SJSA1 (cell line): ENCODE measurements at places on chromosomes 5 and 9. TPM values are rescaled to one million over a fixed set of nuclear protein-coding genes. Genes with fewer than 3 reads are reported as not detected.

- H3K4me1 ChIP-seq: peaks cover 48% of the 10 kb centered on the region
- no peaks in the 10 kb centered on the region for H3K36me3 ChIP-seq
- H3K4me3 ChIP-seq: no peak overlapping the region
- DNase-seq: no peak
- no peaks in the 10 kb centered on the region for H3K27me3 ChIP-seq
- no peak overlapping the region for H3K27ac ChIP-seq
Observed at GRCh38 chr9:124216474-124217176, 41.1 kb upstream of the NEK6 start.

- H3K27me3 ChIP-seq: no peaks in the 10 kb centered on the region
- H3K4me3 ChIP-seq: peak overlapping the region; percentile 61
- peaks cover 8% of the 10 kb centered on the region; the same call in 1 of the 2 replicates for H3K4me1 ChIP-seq
- H3K27ac ChIP-seq: peak overlapping the region; percentile 92
Observed at GRCh38 chr5:43041110-43041668, 1.1 kb upstream of the ANXA2R start.

LSM11 gene
- 9.3 and 10.4 TPM in 2 replicates for total RNA-seq

DNA sequence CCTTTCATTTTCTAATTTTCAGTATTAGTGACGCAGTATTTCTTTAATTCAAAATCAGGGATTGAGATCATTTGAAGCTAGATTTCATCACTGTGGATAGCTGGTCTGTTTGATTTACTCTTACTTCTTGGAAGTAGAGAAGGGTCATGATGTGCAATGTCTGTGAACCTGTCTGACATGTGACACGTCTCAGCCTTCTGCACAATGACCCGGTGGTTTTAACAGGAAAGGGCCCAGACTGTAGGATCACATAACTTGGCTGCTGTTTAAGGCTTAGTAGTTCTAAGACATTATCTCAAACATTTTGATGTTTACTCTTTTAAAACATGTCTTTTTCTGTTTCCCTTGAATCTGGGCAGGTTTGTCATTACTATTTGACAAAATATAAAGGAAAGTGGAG lies 823.3 kb upstream of the NUDT12 start:
- no peak overlapping the region for H3K27ac ChIP-seq
- DNase-seq: no peak
- H3K36me3 ChIP-seq: no peaks in the 10 kb centered on the region
- no peak overlapping the region for H3K4me3 ChIP-seq

DNA sequence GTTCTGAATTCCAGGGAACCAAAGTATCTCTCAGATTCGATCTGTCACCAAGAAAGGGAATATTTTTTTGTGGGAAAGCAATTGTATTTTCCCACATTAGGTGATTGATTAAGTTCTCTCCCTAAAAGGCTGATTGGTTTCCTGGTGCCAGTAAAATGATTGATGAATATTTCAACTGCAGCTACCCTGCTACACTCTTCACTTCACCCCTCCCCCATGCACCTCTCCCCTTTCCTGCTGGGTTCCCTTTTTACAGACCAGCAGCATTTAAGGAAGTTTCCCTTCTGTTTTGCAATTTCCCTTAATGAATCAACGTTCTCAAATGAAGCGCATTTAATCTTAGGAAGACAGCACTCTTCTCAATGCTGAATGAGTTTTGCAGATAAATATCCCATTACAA lies 13.1 kb downstream of the NR6A1 start:
- peaks cover 33% of the 10 kb centered on the region for H3K4me1 ChIP-seq
- H3K4me3 ChIP-seq: no peak overlapping the region
- H3K27me3 ChIP-seq: no peaks in the 10 kb centered on the region
- H3K36me3 ChIP-seq: no peaks in the 10 kb centered on the region
- H3K27ac ChIP-seq: no peak overlapping the region

GRCh38 chr5:118832974-118833373 lies 155.4 kb downstream of the DTWD2 start:
- no peak overlapping the region for H3K4me3 ChIP-seq
- H3K36me3 ChIP-seq: no peaks in the 10 kb centered on the region
- no peak for DNase-seq
- H3K27me3 ChIP-seq: no peaks in the 10 kb centered on the region
- H3K27ac ChIP-seq: no peak overlapping the region
- H3K4me1 ChIP-seq: no peaks in the 10 kb centered on the region

- no peak overlapping the region for H3K4me3 ChIP-seq
- no peak for DNase-seq
- no peaks in the 10 kb centered on the region for H3K27me3 ChIP-seq
Observed at GRCh38 chr5:150299571-150300327, 3.0 kb downstream of the ARSI start.

DNA sequence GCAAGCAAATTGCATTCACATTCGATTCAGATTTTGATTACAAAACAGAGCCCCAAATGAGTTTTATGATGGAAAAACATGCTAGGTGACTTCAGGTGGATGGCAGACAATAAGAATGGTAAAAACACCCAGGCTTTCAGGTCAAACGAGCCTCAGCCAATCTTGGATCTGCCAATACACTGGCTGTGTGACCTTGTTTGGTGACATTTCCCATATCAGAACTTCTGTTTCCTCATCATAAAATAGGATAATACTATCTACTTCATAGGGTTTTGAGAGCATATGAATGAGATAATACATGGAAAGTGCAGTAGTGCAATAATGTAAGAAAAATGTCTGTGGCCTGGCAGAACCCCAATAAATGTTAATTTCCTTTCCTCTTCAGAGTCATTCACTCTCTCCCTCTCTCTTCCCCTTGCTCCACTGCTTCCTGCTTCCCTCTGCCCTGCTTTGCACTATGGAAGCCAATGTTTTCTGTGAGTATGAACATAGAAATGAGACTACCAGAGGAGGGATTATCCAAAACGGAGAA lies 54.7 kb downstream of the SH3RF2 start:
- H3K4me3 ChIP-seq: no peak overlapping the region
- no peaks in the 10 kb centered on the region for H3K27me3 ChIP-seq
- H3K36me3 ChIP-seq: peaks cover 47% of the 10 kb centered on the region
- peaks cover 19% of the 10 kb centered on the region for H3K4me1 ChIP-seq
- DNase-seq: no peak

ST6GALNAC6 gene
- total RNA-seq: 37.0 and 42.9 TPM in 2 replicates

PCDHGA4 gene
- total RNA-seq: 1.2 and 1.7 TPM in 2 replicates

- H3K27ac ChIP-seq: no peak overlapping the region
- H3K4me3 ChIP-seq: no peak overlapping the region
- DNase-seq: no peak
- H3K27me3 ChIP-seq: no peaks in the 10 kb centered on the region
- H3K4me1 ChIP-seq: peaks cover 9% of the 10 kb centered on the region
Observed at GRCh38 chr5:125370461-125371205, 624.2 kb upstream of the ZNF608 start.

- H3K27ac ChIP-seq: no peak overlapping the region
- H3K36me3 ChIP-seq: no peaks in the 10 kb centered on the region
Observed at GRCh38 chr5:78698191-78698791, 49.7 kb upstream of the LHFPL2 start.

GRCh38 chr9:1231998-1232919 lies 182.1 kb downstream of the DMRT2 start:
- no peaks in the 10 kb centered on the region for H3K36me3 ChIP-seq
- H3K27ac ChIP-seq: no peak overlapping the region
- peak; percentile 0 for DNase-seq

DNA sequence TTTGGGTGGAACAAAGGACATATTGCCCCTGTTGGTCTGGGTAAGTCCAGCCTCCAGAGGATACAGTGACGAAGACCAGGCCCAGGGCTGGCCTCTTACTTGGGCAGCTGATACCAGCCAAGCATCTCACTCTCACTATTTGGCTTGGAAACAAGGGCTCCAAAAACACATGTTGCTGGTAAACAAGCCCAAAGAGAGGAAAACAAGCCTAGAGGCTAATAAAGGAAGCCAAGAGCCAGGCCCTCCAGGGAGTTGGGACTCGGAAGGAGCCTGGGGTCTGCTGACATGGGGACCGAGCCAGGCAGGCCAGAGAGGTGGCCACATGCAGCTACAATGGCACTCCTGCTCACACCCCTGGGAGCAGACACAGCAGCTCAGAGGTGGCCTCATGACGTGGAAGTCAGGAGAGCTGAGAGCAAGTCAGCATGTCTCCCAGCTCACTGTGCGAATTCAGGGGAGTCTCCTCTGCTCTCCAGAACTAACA lies 5.7 kb downstream of the SPARC start:
- H3K4me1 ChIP-seq: peaks cover 86% of the 10 kb centered on the region
- no peak for DNase-seq
- no peak overlapping the region for H3K4me3 ChIP-seq
- H3K36me3 ChIP-seq: peaks cover 92% of the 10 kb centered on the region
- H3K27me3 ChIP-seq: no peaks in the 10 kb centered on the region

DNA sequence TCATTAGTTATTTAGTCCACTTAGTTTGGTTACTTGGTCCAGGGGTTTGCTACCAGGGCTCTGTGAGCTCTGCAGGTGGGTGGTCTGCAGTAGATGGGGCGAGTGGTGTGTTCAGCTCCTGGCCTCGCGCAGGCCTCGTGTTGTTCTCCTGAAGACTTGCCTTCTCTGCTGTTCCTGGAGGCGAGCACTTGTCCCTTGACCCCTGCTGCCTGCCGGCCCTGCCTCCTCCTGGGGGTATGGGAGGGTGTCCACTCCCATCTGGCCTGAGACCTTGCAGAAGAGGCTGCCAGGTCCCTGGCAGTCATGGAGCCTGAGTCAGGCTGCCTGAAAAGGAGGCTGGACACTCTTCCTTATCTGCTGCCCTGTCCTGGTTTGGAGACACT lies 137.0 kb downstream of the CACNA1B start:
- no peak overlapping the region for H3K4me3 ChIP-seq
- no peaks in the 10 kb centered on the region for H3K27me3 ChIP-seq
- no peaks in the 10 kb centered on the region for H3K4me1 ChIP-seq
- H3K27ac ChIP-seq: no peak overlapping the region
- DNase-seq: no peak

DNA sequence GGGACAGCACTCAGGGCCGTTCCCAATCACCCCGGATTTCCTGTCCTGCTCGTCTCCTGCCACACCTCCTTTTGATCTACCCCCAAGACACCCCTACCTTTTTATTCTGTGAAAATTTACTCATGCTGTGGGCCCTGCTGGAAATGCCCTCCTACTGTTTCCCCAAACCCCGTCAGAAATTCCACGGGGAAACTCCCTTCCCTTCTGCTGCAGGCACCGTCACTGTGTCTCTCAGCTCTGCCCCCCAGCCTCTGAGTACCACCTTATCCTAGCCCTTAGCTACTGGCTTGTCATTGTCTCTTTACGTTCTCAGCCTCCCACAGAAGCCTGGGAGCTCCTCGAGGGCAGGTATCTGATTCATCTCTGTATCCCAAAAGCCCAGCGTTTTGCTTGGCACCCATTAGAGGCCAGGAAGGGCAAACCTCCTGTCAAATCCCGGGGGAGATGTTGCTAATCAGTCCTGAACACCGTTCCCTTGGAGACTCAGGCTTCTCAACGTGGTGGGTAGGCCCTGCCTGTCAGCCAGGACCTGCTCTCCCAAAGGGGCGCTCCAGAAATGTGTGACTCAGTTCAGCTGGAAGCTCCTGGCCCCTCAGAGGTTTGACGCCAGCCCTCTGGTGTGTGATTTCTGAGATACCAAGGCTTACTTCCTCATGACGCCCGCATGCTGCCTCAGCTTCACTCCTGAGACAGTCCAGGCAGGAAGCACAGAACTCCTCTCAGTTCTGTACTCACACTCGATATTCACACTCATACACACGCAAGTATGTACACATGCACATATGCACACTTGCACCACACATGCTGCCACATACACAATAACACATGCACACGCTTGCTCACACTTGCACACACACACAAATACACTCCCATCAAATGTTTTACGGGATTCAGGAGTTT lies 50.7 kb upstream of the GRHPR start:
- no peak overlapping the region for H3K27ac ChIP-seq
- no peak for DNase-seq
- no peaks in the 10 kb centered on the region for H3K4me1 ChIP-seq
- H3K27me3 ChIP-seq: no peaks in the 10 kb centered on the region
- H3K4me3 ChIP-seq: no peak overlapping the region

DNA sequence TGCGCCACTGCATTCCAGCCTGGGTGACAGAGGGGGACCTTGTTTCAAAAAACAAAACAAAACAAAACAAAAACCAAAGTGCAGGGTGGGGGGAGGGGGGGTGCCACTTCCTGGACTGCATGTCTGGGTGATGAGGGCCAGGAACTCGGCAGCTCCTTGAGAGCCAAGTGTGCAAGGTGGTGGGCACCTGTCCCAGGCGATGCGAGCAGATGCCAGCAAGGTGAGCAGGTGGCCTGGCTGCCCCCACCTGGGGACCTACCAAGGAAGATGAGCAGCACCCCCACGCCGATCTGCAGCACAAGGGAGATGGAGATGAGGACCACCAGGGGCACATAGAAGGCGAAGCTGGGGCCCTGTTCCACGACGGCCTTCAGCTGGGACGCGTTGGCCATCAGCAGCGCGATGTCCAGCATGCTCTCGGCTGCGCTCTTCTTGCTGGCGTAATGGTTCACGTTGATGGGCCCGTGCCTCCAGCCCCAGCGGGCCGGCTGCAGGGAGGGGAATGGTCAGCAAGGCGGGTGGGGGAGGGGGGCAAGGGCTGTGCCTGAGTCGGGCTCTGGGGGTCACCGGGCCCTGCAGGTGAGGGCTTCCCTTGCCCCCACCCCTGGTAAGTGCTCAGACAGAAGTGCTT lies 7.8 kb downstream of the NINJ1 start:
- H3K4me3 ChIP-seq: no peak overlapping the region
- 0 out of 2 replicates have a peak overlapping the region, but pooled peaks have one; percentile 31 for H3K27ac ChIP-seq
- peaks cover 16% of the 10 kb centered on the region for H3K4me1 ChIP-seq
- H3K36me3 ChIP-seq: peaks cover 25% of the 10 kb centered on the region
- H3K27me3 ChIP-seq: no peaks in the 10 kb centered on the region

- peaks cover 4% of the 10 kb centered on the region; the same call in 1 of the 2 replicates for H3K27me3 ChIP-seq
- H3K4me1 ChIP-seq: peaks cover 38% of the 10 kb centered on the region
- H3K36me3 ChIP-seq: no peaks in the 10 kb centered on the region
- H3K4me3 ChIP-seq: no peak overlapping the region
Observed at GRCh38 chr5:82570-82969, 9.4 kb upstream of the PLEKHG4B start.

DNA sequence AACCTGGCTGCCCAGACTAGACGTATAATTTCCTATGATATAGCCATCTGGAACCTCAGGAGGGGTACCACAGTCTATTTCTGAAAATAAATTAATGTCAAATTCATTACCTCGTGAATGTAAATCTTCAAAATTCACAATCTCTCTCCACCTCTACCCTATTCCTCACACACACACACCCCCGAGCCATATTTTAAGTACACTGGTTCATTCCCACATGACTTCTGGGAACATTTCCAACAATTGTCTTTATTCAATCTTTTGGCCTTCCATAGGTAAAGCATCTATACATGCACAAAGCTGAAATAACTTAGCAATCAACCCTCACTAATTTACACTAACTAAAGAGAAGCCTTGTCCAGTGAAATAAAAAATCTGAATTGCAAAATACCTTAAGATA lies 32.7 kb downstream of the SUSD1 start:
- no peak for DNase-seq
- no peak overlapping the region for H3K27ac ChIP-seq
- no peaks in the 10 kb centered on the region for H3K27me3 ChIP-seq
- H3K36me3 ChIP-seq: peaks cover 31% of the 10 kb centered on the region
